ENCODE measurements at places on chromosomes 5 and 9.

GRCh38 chr9:75200892-75201470 is 112.7 kb downstream of the OSTF1 start:
- no peak for DNase-seq

DNA sequence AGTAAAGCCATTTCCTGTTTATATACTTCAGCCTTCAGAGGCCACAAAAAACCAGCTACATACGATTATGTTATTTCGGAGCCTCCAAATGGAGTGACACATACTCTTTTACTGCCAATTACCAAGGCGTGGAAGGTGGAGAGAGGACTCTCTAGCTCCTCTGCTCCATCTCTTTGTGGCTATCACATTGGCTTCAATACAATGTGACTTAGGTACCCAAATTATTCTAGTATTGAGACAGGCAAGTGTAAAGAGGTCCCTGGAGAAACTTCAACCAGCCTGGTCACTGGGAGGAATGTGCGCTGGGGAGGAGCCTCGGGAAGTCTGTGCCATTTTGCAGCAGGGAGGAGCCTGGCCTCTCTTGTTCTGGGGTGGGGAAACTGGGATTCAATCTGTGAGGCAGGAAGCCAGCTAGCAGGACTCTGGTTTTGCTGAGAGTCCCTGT is 85.8 kb upstream of the TAS2R1 start:
- no peak for DNase-seq

DNA sequence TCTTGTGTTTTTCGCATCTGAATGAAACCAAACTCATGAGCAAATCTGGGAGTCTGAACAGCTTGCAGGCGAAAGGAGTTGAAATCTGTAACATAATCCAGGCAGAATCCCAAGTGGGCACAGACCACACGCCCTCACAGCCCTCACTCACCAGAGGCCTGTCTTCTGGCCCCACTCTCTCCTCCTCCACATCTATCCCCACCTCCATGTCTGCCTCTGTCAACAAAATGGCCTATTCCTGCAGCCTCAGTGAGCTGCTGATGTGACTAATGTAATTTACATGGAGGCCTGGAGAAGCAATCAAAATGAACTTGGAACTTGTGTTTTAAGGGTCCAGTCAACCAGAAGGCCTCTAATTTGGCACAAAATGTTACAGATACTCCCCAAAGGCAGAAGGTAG is 136.6 kb downstream of the GNA14 start:
- no peak for DNase-seq

DNA sequence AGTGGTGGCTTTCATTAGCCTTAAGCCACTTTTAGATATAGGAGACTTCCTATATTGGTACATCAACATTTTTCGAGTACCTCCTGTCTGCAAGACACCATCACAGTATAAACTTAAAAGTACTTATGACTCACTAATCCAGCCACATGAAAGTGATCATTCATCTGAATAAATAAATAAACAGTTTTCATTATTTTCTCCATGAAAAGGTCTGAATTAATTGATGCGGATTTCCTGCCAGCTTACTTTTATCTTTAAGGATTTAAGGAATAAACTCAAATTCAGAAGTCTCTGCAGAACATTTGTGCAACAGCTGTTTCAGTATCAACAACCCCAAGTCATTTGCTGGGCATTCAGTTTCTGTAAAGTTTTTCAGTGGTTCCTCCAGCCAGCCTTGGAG is 4.0 kb downstream of the SAP30L start:
- DNase-seq, result no peak

GRCh38 chr5:135721548-135722090 is 112.8 kb upstream of the SLC25A48 start:
- DNase-seq, result no peak

GRCh38 chr5:14342306-14342705 is 199.2 kb downstream of the TRIO start:
- no peak for DNase-seq

DNA sequence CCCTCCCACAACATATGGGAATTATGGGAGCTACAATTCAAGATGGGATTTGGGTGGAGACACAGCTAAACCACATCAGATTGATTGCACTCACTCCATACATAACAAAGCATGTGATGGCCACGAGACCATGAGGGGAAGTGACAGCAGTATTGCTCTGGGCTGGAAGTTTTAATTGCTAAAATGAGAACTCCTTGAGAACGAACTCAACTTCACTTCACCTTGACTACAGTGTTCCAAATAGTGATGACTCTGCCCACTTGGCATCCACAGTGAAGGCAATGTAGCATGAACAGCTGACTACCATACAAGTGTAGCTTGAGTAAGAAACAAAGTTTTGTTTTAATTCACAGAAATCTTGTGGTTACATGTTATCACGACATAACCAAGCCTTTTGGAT is 739 bp upstream of the SPINK7 start:
- no peak for DNase-seq

- no peak for DNase-seq
These were observed 221.6 kb upstream of the SLC30A5 start for GRCh38 chr5:68872088-68872839.

DNA sequence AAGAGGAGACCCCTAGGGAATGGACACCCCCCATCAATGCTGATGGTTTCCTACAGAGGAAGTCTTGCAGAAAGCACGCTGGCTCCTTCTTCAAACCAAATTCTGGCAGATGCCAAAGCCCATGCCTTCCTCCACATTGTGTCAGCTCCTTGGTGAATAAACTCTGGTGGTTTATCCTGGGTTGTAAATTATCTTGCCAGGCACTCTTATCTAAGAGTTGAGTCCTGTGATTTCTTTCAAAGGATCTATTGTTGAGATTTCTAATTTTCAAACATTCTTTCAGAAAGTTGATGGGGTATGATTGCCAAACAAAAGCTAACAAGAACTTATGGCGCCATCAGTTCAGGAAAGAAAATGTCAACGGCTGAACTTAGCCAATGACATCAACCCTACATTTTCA is 160.4 kb downstream of the NSG2 start:
- DNase-seq, result no peak

GRCh38 chr9:17219261-17219660 is 84.4 kb downstream of the CNTLN start:
- no peak for DNase-seq

DNA sequence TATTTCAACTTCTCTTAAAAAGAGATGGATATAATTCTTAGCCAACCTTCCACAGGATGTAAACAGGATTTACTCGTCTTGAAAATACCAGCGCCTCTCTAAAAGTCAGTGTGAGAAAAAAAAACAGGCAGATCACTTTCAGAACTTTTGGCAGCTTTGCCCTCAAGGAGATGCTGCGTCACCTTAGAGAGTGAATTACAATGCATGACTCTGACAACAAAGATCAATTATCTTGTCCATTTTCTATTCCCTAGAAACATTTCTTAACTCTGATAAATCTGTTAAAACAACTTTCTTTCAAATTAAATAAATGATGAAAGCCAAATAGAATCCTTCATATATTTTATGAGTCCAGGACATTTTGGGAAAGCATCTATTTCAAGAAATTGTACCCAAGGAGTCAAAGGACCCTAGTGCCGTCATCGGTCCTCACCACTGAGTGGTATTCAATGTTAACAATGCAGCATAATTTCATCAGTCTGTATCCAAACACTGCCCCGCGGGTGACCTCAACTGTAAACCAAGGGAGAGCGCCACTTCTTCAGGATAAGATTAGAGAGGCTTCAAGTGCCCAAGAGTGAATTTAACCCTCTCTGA is 536.0 kb downstream of the PDE4D start:
- DNase-seq, result no peak

DNA sequence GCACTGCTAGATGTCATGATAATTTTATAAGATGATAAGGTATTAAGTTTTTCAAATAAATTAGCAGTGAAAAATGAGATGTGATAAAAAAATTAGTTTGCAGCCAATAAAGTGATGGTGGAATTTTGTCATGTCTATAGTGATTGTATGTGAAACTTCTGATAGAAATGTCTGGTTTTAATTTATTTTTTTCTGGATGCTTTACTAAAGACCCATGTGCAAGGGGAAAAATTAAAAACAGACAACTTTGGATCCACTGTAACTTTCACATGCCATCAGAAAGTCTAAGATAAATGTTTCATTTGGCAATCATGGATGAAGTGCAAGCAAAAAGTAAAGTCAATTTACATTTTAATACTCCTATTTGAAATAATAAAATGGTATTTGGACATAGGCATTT is 4.4 kb upstream of the NDUFS4 start:
- no peak for DNase-seq

- DNase-seq, result no peak
These were observed 190.3 kb downstream of the SYK start for GRCh38 chr9:90991953-90992352.

DNA sequence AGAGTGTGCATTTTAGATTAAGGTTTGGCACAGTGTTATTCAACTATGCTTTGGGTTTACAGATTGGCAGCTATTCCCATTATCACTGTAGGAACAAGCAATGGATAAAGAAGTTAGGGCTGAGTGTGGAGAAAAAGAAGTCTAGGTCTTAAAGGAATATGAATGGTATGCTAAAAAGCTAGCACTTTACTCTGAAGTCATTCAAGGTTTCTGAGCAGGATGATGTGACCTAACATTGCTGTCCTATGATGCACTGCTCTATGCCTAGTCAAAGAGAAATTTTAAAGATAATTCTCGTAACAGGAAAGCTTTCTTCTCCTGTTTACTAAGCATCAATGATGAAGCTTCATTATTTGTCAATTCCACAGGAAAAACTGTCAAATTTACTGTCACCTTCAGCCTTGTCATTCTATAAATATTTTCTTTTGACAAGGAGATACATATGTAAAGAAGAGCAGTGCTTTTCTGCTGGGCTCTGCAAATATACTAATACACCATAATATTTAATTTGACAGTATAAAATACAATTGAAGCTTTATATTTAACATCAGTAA is 476.1 kb upstream of the PTPRD start:
- no peak for DNase-seq

DNA sequence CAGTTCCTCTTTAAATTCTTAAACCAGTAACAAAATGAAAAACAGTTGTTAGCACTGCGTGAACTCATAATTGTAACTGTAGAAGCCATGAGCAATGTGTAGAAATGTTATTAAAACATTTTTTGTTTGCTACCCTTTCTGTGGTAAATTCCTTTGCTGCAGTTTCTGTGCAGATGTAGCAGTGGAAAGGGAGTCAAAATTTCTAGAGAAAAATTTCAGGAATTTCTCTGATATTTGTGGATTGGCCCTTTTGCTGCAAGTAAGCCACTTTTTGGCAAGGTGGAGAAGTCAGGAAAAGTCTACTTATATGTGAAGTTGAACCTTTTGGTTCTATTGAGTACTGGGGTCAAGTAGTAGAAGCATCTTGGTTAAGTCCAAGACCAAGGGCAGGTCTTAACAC is 10.1 kb downstream of the FBXL7 start:
- DNase-seq, result no peak

DNA sequence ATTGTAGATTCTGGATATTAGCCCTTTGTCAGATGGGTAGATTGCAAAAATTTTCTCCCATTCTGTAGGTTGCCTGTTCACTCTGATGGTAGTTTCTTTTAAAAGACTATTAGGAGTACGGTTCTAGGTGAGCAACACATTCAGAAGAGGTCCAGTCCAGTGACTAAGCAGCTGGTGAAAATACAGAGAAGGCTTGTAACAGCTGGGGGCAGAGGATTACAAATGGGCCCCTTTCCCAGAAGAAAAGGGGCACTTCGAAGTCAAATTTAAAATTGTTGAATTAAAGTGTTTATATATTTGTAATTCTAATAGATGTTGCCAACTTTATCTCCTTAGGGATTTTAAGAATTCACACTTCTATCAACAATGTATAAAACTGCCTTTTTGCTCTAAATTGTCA is 720.5 kb downstream of the TLE4 start:
- DNase-seq, result no peak

DNA sequence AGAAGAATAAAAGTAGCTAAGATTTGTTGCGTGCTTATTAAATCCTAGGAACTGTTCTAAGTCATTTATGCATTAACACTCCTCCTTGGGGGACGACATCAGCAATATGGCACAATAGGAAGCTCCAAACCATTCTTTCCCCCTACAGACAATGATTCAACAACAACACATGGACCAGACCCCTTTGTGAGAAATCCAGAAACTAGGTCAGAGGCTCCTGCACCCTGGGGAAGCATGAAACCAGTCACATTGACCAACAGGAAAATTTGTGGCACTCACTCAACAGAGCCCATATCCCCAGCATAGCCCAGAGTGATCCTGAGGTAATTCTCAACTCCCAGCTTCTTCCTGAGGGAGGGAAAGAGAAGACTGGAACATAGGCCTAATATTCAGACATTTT is 294.4 kb downstream of the HINT1 start:
- DNase-seq, result no peak

GRCh38 chr5:71693828-71694427 is 25.1 kb upstream of the CARTPT start:
- DNase-seq, result no peak

GRCh38 chr9:106697390-106697749 is 165.6 kb upstream of the ZNF462 start:
- no peak for DNase-seq
